ENCODE measurements at places on chromosomes 4 and X. TPM values are rescaled to one million over a fixed set of nuclear protein-coding genes. Genes with fewer than 3 reads are reported as not detected.

- H3K4me3 ChIP-seq, result no peak overlapping the region
- no peaks in the 10 kb centered on the region for H3K36me3 ChIP-seq
- DNase-seq, result no peak
Observed at GRCh38 chr4:147550626-147551246, 66.5 kb upstream of the TMEM184C start.

Gene GPC4
- 1.3 TPM for polyA plus RNA-seq

DNA sequence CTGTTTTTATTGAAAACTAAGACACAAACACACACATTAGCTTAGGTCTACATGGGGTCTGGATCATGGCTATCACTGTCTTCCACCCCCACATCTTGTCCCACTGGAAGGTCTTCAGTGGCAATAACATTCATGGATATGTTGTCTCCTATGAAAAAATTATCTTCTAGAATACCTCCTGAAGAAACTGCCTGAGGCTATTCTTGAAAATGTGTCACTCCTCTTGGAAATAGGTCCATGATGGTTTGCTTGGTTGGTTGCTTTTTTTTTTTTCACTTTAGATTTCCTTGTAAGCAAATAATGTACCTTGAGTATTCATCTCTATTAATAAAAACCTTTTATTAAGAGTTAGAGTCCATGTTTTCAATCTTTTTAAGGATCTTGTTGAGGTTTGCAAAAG lies 195.3 kb upstream of the PDE5A start:
- no peaks in the 10 kb centered on the region for H3K4me1 ChIP-seq
- H3K27ac ChIP-seq, result no peak overlapping the region
- H3K4me3 ChIP-seq, result no peak overlapping the region
- no peak for DNase-seq

DNA sequence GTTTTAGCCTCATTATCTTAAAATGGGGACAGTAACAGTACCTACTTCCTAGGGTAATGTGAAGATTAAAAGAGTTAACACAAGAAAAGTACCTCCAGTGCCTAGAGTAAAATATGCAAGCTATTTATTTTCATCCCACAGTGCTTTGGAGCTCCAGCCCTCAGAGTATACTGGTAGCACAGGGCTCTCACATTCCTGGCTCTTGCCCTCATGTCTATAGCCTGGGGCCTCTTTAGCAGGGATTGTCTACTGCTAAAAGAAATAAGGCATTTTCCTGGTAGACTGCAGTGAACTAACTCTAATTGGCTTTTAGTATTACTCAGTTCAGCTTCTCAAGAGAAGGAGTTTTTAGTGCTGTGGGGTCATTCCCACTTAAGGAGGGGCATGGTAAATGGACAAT lies 60.8 kb downstream of the RRAGB start:
- no peaks in the 10 kb centered on the region for H3K36me3 ChIP-seq
- H3K27ac ChIP-seq, result no peak overlapping the region
- H3K4me1 ChIP-seq, result no peaks in the 10 kb centered on the region

- H3K4me3 ChIP-seq, result no peak overlapping the region
- H3K27ac ChIP-seq, result peak overlapping the region; percentile 64
- H3K36me3 ChIP-seq, result no peaks in the 10 kb centered on the region
- DNase-seq, result no peak
Observed at GRCh38 chr4:38161208-38162113, 201.3 kb downstream of the PTTG2 start.

- H3K36me3 ChIP-seq, result no peaks in the 10 kb centered on the region
- no peak for DNase-seq
- H3K27ac ChIP-seq, result no peak overlapping the region
- no peak overlapping the region for H3K4me3 ChIP-seq
- H3K4me1 ChIP-seq, result peaks cover 14% of the 10 kb centered on the region
- H3K27me3 ChIP-seq, result no peaks in the 10 kb centered on the region
Observed at GRCh38 chr4:112119353-112119783, 25.9 kb upstream of the FAM241A start.

GRCh38 chr4:83646538-83647239 lies 110.8 kb downstream of the GPAT3 start:
- H3K36me3 ChIP-seq, result no peaks in the 10 kb centered on the region
- no peak overlapping the region for H3K4me3 ChIP-seq
- H3K27ac ChIP-seq, result no peak overlapping the region

- peaks cover 13% of the 10 kb centered on the region for H3K36me3 ChIP-seq
- H3K4me3 ChIP-seq, result no peak overlapping the region
- H3K4me1 ChIP-seq, result no peaks in the 10 kb centered on the region
- no peak for DNase-seq
- no peaks in the 10 kb centered on the region for H3K27me3 ChIP-seq
Observed at GRCh38 chr4:118736900-118737299, 51.7 kb downstream of the METTL14 start.

GRCh38 chr4:164876700-164877324 lies at the start of gene APELA:
TSS of gene APELA (plus strand) at chr4:164877178. CDS start at chr4:164877332, 154 bp downstream.
- no peak within 1 kb of the TSS for H3K4me3 ChIP-seq
- H3K27me3 ChIP-seq, result peaks cover 8% of the 10 kb centered on the region
- H3K4me1 ChIP-seq, result no peaks in the 10 kb centered on the region
- no peak for DNase-seq
- no peak within 1 kb of the TSS for H3K27ac ChIP-seq
